ENCODE measurements at places on chromosomes 13 and 19. TPM values are rescaled to one million over a fixed set of nuclear protein-coding genes. Genes with fewer than 3 reads are reported as not detected.

DCLK1 gene
- total RNA-seq, result 0.44 TPM

ZBTB32 gene
- total RNA-seq, result not detected

- no peak overlapping the region for H3K27ac ChIP-seq
- peaks cover 12% of the 10 kb centered on the region for H3K4me1 ChIP-seq
- DNase-seq, result no peak
- no peaks in the 10 kb centered on the region for H3K27me3 ChIP-seq
- H3K4me3 ChIP-seq, result no peak overlapping the region
These were observed 84.2 kb downstream of the COL4A2 start for GRCh38 chr13:110391273-110391672.

DNA sequence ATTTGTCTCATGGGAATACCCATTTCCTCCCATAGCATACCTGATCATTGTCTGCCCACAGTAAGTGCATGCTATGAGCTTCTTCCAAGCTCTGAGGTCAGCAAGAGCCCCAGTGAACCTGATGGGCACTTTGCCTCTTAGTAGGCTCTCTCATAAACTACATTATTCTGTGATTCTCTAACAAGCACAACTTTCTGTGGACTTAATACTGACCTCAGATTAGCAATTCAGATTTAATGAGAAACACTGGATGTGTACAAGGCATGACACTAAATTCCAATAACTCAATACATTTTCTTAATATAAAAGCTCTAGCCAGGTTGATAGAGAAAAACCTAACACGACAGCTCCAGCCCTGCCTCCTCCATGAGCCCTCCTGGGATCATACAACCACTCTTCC, 23.3 kb upstream of the STARD13 start:
- no peak overlapping the region for H3K27ac ChIP-seq
- no peaks in the 10 kb centered on the region for H3K36me3 ChIP-seq
- DNase-seq, result no peak
- H3K4me1 ChIP-seq, result no peaks in the 10 kb centered on the region

DNA sequence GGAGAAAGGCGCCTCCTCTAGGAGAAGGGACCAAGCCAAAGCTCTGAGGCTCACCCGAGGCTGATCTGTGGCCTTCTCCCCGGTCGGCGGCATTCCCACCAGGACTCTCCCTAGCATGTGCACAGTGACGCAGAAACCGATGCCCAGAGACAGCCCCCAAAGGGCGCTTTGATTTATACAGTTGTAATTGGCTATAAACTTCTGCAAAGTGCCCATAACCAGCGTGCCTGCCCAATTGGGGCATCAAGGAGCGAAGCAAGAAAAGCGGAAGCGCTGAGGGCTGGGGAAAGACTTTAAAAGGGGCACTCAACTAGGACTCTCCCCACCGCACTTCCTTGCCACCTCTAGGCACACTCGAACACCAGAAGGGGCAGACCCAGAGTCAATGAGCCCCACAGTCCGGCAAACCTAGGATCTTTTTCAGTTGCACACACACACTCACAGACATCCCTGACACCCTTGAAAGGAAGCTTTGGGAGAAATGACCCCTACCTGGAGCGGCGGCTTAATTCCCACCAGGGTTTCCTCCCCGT, 1.8 kb downstream of the CDX2 start:
- peaks cover 6% of the 10 kb centered on the region for H3K36me3 ChIP-seq
- no peak for DNase-seq
- H3K4me1 ChIP-seq, result no peaks in the 10 kb centered on the region

DNA sequence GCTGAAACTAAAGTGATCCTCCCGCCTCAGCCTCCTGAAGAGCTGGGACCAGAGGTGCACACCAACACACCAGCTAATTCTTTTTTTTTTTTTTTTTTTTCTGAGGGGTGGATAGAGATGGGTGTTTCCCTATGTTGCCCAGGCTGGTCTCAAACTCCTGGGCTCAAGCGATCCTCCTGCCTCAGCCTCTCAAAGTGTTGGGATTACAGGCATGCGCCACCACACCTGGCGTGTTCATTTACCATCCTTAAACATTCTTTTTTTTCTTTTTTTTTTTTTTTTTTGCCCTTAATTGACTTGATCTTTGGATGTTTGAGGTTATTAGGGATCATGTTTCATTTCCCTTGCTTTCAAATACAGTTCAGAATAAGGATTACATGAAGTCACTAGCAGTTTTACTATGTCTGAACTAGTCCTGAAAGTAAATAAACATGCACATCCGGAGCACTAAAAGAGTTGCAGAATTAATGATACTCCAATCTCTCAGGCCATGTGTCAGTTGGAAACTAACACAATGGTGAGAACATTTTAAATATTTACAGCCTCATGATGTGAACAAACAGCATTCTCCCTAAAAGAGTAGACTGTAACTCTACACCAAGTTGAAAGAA, 10.2 kb downstream of the UTP14C start:
- DNase-seq, result no peak
- no peaks in the 10 kb centered on the region for H3K27me3 ChIP-seq
- H3K27ac ChIP-seq, result no peak overlapping the region

Measured in MCF 10A (cell line).